ENCODE measurements at places on chromosomes 7 and 10. TPM values are rescaled to one million over a fixed set of nuclear protein-coding genes. Genes with fewer than 3 reads are reported as not detected.

SPOCK2 gene
- total RNA-seq = 0.69 TPM

NAMPT gene
- 252 TPM for total RNA-seq

ZNRF2 gene
- 7.8 TPM for total RNA-seq

CALHM1 gene
- total RNA-seq = not detected

MRLN gene
- not detected for total RNA-seq

Measured in smooth muscle cell of the pulmonary artery (primary cell).